Stimulated activated CD8-positive, alpha-beta memory T cell treated with anti-CD3 and anti-CD28 coated beads, Interleukin-7, amount 100 ng/mL, for 1 hour (primary cell): ENCODE measurements at places on chromosomes 11 and 22.

DNA sequence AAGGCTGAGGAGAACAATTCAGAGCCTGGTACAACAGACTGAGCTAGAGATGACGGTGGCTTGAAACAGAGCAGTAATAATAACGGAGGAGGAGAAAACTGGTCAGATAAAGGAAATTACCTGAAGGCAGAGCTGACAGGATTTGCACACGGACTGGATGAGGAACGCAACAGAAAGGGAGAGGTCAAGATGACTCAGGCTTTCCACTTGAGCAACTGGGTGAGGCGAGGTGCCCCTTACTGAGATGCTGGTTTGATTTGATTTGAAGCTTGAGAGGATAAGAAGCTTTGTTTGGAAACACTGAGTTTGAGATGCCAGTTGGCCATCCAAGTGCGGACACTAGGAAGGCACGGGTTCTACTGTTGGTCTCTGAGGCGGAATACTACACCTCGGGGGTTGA lies 35.4 kb upstream of the NRIP3 start:
- no peak for DNase-seq

GRCh38 chr11:34621876-34622275 lies 983 bp downstream of the EHF start:
- DNase-seq, result no peak

GRCh38 chr22:42648368-42649245 lies 585 bp downstream of the CYB5R3 start:
- DNase-seq, result no peak

DNA sequence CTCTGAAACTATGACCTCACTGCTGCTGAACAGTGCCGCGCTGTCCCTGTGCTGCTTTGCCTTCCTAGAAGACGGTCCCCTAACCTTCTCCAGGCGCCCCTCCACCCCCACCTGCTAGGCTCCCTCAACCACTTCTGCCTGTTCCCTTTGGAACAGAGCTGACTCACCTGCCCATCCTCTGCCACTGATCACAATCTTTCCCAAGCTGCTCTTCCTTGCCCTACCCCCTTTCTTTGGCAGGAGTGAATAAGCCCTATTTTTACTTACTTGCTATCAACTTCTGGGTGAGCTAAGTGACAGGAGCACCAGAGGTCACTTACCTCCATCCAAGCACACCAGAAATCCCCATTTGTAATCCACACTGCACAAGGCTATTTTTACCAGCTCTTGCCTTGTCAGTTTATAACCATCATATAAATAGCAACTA lies 116.0 kb upstream of the BID start:
- DNase-seq, result no peak

DNA sequence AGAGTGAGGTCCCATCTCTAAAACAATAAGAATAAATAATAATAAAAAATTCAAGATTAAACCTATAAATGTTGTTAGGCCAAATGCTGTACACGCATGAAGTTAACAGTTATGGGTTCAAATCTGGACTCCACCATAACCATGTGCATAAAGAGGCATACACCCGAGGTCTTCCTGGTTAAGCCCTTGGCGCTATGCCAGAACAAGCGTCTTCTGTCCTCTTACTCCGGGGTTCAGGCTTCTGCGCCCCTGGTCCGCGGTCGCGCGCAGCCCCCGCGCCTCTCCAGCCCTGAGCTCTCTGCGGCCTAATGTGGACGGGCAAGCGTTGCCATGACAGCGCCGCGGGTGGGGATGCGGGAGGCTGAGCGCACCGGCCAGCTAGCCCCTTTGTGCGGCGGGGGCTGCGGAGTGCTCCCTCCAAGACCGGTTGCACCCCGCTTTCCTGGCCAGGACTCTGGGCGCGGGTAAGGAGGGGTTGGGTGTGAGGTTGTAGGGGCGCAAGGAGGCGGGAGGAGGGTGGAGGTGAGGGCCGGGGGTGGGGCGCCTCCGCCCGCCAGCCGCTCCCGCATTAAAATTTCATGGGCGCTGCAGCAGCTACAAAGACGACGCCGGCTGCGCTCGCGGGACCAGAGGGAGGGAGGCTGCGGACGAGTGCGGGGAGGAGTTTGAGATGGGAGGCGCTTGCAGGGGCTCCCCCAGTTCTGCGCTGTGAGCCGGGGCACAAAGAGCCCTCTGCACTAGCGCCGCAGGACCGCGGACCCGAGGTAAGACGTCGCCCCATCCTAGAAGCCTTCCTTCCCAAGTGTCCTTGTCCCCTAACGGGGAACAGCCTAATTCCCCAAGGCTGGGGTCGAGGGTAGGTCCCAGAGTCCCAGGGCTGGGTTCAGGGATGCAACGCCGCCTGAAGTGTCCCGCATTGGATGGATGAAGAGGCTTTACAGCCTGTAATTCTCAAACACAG lies at the start of gene MIAT:
Gene MIAT, plus strand, starts transcription at position 698 of the 961 bp plus-strand sequence.
- DNase-seq, result no peak

GRCh38 chr11:11786234-11786633 lies 55.5 kb upstream of the USP47 start:
- no peak for DNase-seq

DNA sequence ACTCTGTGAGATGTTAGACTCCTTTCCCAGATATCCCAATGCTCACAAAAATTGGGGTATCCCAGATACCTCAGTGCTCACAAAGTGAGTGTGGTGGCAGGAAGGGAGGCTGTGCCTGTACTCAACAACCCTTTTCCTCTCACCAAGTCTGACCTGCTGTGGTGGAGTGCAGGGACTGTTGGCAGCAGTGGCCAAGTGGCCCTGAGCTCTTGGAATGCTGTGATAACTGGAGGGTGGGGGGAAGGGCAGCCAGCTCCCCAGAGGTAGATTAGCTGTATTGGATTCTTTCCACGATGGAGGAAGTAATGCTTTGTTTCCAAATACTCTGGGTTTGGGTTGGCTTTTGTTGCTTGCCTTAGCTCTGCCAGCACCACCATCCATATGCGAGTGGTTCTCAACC lies 46.0 kb upstream of the OR9Q1 start:
- no peak for DNase-seq

DNA sequence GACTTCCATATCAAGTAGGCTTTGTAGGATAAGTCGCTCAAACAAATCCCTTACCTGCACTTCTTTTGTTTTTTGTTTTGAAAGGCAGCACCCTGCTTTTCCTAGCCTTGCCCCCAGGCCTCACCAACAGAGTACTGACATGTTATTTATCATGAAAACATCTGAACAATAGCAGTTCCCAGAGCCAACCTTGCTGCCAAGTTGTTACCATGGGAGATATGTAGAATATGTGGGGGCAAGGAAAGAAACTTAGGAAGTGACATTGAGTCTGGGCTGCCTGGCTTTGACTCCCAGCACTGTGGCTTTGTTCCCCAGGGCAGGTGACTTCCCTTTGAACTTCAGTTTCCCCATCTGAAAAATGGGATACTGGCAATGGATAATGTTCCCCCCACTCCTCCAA lies 53.4 kb upstream of the CRYBB3 start:
- no peak for DNase-seq

GRCh38 chr11:5550440-5551095 lies 2.2 kb upstream of the OR52H1 start:
- DNase-seq, result no peak

DNA sequence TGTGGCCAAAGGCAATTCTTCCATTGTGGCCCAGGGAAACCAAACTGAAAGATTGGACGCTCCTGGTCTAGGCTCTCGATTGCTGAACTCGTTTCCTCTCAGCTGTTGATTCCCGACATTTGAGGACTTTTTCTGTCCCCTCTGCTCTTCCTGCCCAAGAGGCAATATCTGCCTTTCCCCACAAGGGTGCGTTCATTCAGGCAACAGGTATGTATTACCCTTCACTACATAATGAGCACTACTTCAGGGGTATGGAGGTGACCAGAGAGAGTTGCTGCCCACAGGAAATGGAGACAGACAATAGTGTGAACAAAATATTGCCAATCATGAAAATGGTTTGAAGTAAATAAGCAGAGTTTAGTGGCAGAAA lies 8.2 kb downstream of the PTH start:
- no peak for DNase-seq

DNA sequence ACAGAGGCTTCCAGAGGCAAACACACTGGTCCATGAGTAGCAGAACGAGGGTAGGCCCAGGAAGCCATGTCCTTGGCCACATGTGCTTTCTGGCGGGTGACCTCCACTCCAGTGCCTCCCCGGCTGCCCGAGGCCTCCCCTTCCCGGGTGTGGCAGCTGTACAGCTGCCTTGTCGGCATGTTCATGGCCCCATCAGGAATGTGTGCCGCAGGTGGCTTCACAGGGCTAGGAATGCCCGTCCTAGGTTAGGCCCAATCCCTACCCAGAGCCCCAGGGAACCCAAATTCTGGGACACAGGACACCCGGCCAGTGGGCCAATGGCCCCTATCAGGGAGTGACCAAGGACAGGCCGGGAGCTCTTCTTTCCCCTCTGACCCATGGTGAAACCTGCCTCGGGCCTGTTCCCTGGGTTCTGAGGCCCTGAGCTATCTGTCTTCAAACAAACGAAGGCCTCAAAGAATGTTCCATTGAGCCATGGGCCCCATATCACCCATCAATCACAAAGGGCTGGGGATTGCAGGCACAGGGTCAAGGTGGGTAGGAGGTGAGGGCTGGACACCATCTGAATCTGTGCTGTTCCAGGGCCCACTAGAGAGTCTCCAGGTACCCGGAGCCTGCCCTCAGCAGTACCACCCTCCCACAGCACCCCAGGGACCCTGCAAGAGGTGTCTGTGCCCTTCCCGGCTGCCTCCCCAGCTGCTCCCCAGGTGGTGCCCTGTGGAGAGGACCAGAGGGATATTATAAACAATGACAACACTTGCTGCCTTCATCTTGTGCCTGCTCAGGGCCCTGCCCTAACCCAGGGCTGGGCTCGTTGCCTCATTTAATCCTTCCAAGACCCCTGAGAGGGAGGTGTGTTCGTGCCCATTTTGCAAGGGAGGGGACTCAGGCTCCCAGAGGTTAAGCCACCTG lies 4.0 kb upstream of the CDKN1C start:
- DNase-seq, result no peak

- no peak for DNase-seq
These were observed 5.1 kb downstream of the APBB1 start for GRCh38 chr11:6413791-6414201.

GRCh38 chr11:43376594-43376993 lies 17.9 kb downstream of the TTC17 start:
- no peak for DNase-seq

DNA sequence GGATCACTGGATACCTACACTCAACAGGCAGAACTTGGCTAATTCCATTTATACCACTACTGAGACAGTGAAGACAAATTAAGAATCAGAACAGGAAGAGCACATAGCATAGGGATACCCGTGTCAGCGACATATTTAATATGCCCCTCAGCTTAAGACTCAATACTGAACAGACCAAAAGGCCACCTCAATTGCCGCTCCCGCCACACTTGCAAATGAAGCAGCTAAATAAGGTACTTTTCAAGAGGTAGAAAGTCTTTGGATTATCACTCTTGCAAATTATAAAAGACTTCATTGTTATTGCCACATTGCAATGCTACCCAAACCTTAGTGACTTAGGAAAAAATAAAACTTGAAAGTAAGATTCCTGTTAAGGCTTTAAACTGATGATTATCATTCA lies 3.1 kb downstream of the DDX17 start:
- no peak for DNase-seq

DNA sequence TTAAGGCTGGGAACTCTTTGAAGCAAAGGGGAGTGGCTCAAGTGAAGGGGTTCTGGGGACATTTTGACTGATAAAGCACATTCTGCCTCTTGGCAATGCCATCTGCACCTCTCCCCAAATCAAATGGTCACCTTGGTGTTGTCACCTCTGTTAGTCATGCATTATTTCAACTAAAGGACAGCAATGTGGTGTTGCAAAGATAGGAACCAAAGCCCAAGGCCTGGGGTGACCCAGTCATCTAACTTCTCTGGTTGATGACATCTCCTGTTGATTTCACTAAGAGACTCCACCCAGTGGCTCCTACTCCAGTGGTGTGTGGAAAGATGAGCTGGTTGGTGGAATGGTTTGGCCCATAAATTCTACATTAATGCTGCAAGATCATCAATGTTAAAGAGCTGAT lies 7.8 kb upstream of the MS4A1 start:
- no peak for DNase-seq

- no peak for DNase-seq
These were observed 104.9 kb downstream of the ADAMTS15 start for GRCh38 chr11:130553306-130553705.

- no peak for DNase-seq
These were observed 2.8 kb upstream of the ROBO4 start for GRCh38 chr11:124900464-124900863.

DNA sequence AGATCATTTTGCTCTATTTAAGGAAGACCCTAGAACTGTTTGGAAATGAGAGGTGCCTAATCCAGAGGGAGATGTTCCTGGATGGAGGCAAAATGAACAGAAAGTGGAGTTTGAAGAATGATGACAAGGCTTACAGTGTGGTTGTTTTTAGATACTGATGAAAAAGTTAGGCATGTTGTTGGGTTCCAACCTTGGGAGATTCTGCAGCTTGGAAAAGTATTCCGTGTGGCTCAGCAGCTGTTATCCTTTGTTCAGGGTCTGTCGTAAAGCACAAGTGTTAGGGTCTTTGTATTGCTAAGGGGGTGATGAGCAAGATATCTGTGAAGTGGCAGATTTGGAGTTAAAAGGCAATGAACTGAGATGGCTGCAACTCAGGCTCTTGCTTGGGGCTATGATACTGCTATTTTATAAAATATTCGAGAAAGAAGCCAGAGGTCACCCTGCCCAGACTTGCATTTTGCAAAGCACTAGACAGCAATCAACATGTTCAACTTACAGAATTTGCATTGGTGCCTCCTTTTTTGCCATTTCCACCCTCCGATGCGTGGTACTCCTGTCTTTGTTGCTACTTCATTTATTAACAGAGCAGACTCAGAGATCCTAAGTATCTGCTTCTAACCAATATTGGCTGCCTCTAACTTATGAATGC lies 45.3 kb upstream of the POGLUT3 start:
- no peak for DNase-seq

GRCh38 chr22:23066200-23067022 lies 3.9 kb upstream of the GNAZ start:
- DNase-seq, result no peak

- no peak for DNase-seq
These were observed 92.9 kb upstream of the SLC22A12 start for GRCh38 chr11:64498136-64498535.

DNA sequence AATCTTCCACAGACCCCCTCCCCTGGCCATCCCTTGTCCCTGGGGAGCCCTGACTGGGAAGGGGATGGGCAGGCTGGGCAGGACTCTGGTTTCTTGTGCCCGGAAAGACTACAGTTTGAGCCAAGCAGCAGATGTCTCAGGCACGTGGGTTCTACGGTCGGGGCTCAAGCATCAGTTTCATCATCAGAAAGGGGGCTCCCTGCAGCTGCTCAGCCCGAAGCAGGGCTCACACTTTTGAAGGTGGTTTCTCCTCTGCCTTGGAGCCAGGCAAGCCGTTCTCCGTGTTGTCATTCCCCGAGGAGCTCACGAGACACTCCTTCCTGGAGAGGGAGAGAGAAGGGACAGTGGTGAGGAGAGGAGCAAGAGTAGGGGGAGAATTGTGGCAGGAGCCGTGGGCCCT lies 15.8 kb downstream of the SCN4B start:
- no peak for DNase-seq

- no peak for DNase-seq
These were observed 65.4 kb upstream of the CHRM4 start for GRCh38 chr11:46457021-46457420.
